ENCODE measurements at places on chromosomes 2 and 18.

DNA sequence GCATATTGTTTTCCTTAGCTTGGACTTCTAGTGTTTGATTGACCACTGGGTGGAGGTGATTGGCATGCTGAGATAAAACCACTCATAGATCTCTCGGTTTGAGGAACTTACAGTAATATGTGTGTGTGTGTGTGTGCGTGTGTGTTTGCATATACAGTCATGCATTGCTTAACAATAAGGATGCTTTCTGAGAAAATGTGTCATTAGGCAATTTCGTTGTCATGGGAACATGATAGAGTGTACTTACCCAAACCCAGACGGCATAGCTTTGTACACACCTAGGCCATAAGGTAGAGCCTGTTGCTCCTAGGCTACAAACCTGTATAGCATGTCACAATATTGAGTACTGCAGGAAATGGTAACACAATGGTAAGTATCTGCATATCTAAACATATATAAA, 167.3 kb downstream of the NYAP2 start:
- DNase-seq, result no peak

DNA sequence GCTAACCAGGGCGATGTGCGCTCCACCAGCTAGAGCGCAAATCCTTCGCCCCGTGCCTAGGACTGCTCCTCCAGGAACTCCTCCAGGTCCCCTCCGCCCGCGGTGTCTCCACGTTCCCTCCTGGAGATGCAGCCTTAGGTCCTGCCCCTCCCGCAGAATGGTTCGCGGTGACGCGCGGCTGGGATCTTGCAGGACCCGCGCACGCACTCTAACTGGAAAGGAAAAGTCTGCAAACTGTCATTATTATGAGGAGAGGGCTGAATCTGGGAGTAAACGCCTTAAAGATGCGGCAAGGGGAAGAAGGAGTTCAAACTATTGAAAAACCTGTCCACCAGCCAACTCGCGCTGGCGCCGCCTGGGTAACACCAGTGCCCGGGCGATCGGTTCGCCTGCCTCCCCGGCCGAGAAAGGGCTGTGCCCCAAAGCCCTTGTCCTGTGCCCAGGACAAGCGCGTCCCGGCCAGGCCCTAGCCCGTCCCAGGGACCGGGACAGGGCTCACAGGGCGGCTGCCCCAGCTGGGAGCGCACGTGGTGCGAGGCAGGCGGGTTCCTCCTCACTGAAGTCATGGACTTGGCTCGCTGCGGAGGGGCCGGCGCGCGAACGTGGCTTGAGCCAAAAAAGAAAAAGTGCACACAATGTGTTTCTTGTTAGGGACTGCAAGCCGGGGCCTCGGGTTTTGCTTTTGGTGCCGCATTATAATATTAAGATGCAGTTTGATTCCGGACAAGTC, 5.5 kb upstream of the ID2 start:
- DNase-seq, result peak; percentile 49

DNA sequence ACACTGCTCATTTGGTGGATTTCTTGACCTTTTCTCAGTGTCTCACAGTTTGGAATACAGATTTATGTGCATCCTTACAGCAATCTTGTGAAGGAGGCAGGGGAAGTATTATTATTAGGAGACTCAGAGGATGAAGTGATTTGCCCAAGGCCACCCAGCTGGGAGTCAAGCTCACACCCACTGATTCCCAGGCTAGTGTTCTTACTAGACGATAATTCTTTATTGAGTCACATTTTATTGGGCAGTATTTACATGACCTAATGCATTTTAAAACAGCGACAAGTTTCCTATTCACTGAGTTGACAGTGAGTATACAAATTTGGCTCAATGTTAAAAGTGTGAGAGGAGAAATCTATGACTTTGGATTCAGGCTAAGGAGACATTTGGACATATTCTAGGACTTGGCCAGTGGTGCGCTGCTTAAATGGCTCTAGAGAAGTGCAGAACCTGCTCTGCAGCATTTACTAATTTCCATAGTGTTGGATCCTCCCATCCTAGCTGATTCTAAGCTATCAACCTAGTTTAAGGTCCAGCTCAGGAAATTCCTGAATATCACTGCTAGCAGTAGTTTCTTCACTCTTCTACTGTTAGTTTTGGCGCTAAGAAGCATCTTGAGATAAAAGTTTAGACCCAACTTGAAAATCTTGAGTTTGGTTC, 199.3 kb downstream of the MTX2 start:
- DNase-seq, result no peak

GRCh38 chr18:11309172-11309571, 159.8 kb upstream of the PIEZO2 start:
- DNase-seq, result no peak

DNA sequence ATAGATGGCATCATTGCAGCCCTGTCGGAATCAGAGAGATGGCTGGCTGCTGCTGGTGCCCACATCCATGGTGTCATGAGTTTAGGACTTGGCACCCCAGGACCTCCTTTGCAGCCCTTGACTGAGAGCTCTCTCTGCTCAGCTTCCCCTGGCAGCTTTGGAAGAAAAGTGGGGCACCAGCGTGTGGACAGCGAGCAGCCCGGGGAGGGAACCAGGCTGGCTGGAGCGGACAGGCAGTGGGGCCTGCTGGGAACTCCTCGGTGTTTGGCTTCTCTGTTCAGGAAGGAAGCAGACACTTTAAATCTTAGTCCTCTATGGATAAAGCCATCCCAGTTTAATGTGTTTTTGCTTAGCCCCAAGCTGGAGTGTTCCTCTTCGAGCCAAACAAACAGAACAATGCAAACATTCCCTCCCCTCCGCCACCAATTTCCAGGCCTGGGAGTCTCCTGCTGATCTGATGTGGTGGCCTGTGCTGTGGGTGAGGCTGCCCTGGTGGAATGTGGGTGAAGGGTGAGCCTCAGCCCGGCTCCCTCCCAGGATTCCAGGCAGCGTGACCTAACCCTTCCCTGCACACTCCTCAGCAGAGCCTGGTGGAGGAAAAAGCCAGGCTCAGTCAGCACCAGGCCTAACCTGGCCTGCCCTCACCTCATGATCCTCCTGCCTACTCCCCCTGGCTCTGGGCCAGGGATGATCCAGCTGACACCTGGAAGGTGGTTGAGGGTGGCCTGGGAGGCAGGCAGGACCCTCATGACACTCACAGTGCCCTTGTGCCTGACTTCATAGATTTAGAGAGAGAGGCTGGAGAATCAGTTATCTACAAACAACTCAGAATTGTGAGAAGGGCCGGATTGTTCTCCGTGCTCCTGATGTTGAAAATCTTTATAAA, 21.6 kb upstream of the ITGB6 start:
- DNase-seq, result no peak

DNA sequence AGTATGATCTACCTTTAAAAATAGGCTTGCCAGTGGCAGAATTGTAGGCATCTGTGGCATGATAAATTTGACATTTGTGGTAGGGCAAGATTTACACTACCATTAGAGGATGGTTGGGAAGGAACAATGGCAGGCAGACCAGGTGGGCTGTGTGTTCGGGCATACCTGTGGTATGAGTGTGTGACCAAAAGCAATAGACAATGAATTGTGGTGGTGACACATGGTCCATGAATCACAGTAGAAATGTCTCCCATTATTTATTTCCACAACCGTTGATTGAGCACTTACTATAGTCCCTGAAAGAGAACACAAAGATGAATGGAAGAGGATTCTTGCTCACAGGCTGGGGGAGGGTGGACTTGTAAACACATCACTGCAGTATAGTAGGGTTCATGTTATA, 29.9 kb upstream of the RUFY4 start:
- no peak for DNase-seq

GRCh38 chr2:105274046-105274445, 32.5 kb downstream of the GPR45 start:
- no peak for DNase-seq

GRCh38 chr2:240149943-240150784, 9.7 kb upstream of the OTOS start:
- peak; percentile 67 for DNase-seq

GRCh38 chr18:41504316-41504715, 450.7 kb upstream of the PIK3C3 start:
- no peak for DNase-seq

GRCh38 chr2:219501849-219502248, 3.2 kb downstream of the GMPPA start:
- DNase-seq, result no peak

DNA sequence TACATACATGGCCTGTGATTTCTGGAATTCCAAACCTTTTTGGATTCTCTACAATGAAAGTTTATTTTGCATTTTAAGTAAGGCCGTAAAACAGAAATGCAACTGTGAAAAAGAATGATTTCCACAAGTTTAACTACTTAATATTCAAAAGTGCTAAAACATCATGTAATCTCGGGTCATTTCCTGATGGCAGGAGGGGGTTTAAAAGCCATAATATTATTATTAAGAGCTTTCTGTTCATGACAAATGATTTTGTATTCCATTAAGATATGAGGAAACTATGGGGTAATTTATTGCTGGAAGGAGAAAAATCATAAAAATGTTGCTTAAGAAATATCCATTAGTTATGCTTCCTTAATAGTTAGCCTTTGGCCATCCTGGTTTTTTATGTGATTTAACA, 65.7 kb downstream of the COL4A3 start:
- DNase-seq, result no peak

GRCh38 chr2:237432484-237433092, 18.6 kb upstream of the COL6A3 start:
- DNase-seq, result no peak

DNA sequence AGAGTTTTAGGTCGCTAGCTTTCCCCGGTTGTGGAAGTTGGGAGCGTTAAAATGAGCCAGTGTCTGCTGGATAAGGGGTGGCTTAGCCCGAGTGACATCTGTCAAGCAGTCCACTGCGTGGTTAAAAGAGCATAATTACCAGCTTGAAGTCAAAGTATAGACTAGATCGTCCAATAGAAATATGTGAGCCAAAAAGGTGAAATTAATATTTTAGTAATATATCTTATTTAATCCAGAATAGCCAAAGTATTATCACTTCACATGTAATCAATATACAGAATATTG, 654 bp downstream of the COMMD1 start:
- no peak for DNase-seq

DNA sequence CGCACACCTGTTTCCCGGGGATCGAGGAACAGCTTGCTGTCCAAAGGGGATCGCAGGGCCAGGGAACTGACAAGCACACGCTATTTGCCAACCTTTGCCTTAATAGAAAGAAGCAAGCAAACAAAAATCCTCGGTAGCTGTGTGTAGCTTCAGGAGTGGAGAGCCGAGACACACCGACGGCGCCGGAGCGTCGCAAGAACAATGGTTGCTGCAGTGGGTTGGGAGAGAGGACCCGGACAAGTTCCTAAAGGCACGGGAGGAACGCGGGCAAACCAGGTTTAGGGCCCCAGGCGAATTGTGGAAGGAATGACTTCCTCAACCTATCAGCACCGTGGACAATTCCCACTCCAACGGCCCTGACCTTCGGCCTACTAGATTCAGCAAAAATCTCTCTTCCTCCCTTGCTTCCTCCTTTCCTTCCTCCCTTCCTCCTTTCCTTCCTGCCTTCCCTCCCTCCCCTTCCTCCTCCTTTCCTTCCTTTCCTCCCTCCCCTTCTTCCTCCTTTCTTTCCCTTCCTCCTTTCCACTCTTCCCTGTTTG, 4.9 kb upstream of the NEUROD1 start:
- DNase-seq, result no peak

GRCh38 chr18:59012815-59013705, 126.6 kb upstream of the SEC11C start:
- DNase-seq, result no peak

- no peak for DNase-seq
These were observed 326.3 kb upstream of the ZNF804A start for GRCh38 chr2:184272056-184272455.

Data from HEK293T (cell line).